Eye (tissue), 1 donor: ENCODE measurements at places on chromosomes 11 and 22.

- no peak for DNase-seq
These were observed 51.9 kb downstream of the SLC1A2 start for GRCh38 chr11:35367491-35367890.

GRCh38 chr11:14185461-14185860 lies 173.5 kb downstream of the RRAS2 start:
- DNase-seq: no peak

GRCh38 chr11:66510271-66510989 lies at the start of gene BBS1:
TSS of gene BBS1 (plus strand) at chr11:66510635. CDS start at chr11:66510660, 25 bp downstream.
- peak; percentile 94 for DNase-seq

DNA sequence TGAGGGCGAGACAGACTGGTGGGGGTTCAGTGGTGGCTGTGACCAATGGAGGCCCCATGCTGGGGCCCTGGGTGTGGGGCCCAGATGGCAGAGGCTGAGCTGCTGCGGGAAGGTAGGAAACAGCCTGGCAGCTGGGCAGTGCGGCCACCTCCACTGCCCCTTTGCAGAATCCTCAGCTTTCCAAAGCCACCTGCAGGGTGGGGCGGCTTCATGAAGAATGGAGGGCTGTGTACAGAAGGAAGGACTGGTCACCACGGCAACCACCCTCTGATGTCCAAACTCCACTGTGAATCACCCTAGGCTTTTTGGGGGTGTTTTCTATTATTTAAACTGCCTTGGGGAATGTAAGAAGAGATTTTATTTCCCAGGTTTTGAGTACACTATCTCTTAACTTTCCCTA lies 166.3 kb upstream of the NAV2 start:
- DNase-seq: no peak

DNA sequence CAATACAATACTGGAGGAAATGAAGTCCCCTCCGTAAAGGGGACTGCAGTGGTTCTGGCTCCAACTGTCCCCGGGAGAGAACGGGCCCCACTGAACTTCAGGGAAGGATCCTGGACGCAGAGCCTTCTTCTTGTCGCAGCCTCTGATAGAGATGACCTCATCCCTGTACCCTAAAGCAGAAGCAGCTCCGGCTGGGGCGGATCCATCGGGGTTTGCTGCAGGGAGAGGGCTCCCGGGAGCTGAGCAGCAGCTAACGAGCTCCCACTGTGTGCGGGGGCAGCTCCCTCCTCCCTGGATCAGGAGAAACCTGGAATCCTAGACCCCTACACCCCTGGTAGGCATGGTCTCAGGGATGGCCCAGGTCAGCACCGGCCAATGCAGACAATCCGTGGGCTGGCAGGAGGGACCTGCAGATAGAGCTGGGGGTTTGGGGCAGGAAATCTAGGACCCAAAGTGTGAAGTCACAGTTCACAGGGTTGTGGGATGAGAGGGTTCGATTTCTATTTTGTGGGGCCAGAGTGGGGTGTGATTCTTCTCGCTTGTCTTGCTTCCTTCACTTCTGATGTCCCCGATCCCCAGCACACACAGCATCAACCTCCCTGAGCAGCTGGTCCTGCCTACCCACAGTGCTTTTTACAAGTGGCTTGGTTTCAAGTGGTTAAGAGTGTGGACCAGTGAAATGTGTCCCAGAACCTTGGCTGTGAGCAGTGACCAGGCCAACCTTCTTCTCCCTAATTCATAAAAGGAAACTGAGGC lies 12.9 kb downstream of the KIAA0930 start:
- DNase-seq: no peak

DNA sequence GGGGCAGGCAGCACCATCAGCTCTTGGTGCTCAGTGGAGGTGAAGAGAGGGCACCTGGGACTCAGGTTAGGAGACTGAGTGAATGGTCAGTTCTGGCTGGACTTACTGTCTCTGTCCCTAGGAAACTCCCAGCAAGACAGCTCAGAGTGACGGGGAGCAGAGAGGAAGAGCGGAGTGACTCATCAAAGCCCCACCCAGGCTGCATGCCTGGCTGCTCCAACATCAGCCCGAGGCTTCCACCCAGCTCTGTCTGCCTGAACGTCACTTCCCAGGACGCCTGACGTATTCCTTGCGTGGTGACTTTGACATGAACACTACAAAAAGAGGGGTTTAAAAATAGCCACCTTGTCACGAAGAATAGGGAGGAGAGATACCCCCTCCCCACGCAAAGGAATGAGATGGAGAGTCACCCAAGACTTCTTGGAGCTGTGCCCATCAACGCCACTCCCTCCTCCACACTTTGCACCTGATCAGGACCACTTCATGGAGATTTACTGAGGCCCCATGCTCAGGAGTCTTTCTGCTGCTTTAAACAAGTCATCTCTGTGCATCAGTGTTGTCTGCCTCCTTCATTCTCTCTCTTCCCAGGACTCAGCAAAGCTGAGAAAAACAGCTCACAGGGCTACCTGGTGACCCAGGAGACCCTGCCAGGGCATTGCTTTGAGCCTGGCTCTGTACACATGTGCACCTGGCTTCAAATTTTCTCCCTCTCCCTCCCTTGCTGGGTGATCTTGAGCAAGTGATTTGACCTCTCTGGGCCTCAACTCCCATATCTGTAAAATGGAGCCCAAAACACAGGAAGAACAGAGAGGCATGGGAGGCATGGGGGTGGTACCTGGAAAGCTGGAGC lies 83.1 kb downstream of the MN1 start:
- DNase-seq: peak; percentile 51

- DNase-seq: no peak
These were observed 112.7 kb downstream of the MORC2 start for GRCh38 chr22:30855677-30856518.

- DNase-seq: peak; percentile 48
These were observed 2.4 kb downstream of the C11orf96 start for GRCh38 chr11:43944761-43945311.

DNA sequence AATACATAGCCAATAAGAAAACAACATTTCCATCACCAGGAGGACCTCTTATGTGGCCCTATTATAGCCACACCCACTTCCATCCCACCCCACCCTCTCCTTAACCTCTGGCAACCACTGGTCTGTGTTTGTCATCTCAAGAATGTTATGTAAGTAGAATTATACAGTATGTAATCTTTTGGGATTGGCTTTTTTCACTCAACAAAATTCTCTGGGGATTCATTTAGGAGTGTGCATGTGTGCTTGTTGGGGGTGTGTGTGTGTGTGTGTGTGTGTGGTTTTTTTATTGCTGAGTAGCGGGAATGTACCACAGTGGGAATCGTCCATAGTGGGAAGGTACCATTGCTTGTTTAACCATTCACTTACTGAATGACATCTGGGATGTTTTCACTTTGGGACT lies 5.2 kb downstream of the KCNJ5 start:
- no peak for DNase-seq

GRCh38 chr11:68146704-68147474 lies 25.7 kb upstream of the CHKA start:
- peak; percentile 31 for DNase-seq

GRCh38 chr11:66112041-66112491 lies 42.0 kb downstream of the PACS1 start:
- DNase-seq: no peak

GRCh38 chr11:63985812-63986155 lies 454 bp upstream of the OTUB1 start:
- no peak for DNase-seq

GRCh38 chr11:97537407-97538150 lies 1147.8 kb downstream of the JRKL start:
- DNase-seq: no peak

- DNase-seq: no peak
These were observed 11.0 kb upstream of the SPDYC start for GRCh38 chr11:65159012-65159411.

DNA sequence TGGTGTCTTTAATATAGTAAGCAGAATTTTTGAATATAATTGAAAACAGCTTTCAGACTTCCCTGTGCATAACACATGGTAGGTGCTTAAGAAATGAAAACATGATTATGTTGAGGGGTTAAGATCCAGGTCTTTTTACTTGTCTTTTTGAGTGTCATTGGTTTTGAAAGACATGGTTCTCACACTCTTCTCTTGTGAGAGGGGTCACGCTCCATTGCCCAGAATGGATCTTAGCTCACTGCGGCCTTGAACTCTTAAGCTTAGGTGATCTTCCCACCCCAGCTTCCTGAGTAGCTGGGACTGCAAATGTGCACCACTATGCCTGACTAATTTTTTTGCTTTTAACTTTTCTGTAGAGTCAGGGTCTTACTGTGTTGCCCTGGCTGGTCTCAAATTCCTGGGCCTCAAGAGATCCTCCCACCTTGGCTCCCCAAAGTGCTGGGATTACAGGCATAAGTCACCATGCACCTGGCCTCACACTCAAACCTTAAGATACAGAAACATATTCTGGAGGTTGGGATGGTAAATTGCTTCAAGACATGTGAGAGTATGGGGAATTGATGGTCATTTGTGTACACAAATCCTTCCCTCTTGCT lies 1.4 kb downstream of the SPCS2 start:
- no peak for DNase-seq

- DNase-seq: peak; percentile 94
These were observed 71.0 kb downstream of the JAM3 start for GRCh38 chr11:134139873-134140331.

GRCh38 chr22:19554834-19555404 lies 30.7 kb upstream of the CLDN5 start:
- no peak for DNase-seq

DNA sequence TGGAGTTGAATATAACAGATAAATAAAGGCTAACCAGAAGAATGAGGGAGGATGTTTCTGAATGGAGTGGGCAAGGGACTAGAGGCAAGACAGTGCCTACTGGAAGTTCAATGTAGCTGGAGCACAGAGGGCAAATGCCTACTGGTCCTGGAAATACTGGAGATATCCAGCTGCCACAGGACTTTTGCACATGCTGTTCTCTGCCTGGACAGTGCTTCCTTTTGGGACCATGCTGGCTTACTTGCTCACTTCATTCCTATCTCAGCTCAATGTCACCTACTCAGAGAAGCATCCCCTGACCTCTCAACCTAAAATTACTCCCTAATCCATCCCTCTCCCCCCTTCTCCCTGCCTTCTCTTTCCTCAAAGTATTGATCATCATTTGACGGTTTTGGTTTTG lies 20.2 kb downstream of the RASD2 start:
- DNase-seq: no peak

- DNase-seq: no peak
These were observed 2.2 kb downstream of the SLC37A4 start for GRCh38 chr11:119028346-119029068.

DNA sequence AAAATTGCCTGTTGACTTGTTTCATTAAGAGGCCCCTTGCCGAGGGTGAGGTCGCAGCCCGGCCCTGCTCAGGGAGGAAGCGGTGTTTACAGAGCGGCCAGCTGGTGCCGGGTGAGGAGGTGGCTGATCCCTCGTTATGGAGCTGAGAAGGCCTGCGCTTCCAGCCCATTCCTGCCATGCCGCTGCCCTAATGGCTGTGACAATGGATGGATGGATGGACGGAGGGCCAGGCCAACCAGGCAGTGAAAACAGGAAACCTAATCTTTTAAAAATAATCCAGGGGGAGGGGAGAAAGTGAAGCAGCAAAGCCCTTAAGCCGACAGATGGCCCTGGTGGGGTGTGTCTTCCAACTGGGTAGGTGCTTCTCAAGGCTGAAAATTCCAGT lies 38.5 kb downstream of the BCR start:
- DNase-seq: peak; percentile 86

DNA sequence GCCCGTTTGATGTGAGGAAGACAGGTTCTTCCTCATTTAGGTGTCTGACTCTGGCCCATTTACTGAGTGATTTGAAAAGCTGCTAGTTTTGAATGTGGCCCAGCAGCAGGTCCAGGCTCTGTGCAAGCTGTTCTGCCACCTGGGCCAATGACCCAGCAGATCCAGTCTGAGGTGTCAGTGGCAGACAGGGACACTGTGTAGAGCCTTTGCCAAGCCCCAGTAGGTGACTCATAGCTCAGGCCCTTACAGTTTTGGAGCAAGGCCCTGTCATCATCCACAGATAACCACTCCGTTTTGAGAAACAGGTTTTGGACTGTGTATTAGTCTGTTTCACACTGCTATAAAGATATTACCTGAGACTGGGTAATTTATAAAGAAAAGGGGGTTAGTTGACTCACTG lies 23.9 kb downstream of the TSPAN32 start:
- no peak for DNase-seq

- DNase-seq: no peak
These were observed 4.0 kb upstream of the NCF4 start for GRCh38 chr22:36856792-36857135.

GRCh38 chr22:36510384-36510783 lies 3.5 kb upstream of the FOXRED2 start:
- peak; percentile 5 for DNase-seq

GRCh38 chr11:26073646-26074045 lies 258.3 kb upstream of the ANO3 start:
- DNase-seq: no peak
